Lower lobe of right lung (tissue), 2 donors: ENCODE measurements at places on chromosomes 5 and 9.

- no peak for DNase-seq
These were observed 2.5 kb downstream of the PRDM6 start for GRCh38 chr5:123091298-123092222.

DNA sequence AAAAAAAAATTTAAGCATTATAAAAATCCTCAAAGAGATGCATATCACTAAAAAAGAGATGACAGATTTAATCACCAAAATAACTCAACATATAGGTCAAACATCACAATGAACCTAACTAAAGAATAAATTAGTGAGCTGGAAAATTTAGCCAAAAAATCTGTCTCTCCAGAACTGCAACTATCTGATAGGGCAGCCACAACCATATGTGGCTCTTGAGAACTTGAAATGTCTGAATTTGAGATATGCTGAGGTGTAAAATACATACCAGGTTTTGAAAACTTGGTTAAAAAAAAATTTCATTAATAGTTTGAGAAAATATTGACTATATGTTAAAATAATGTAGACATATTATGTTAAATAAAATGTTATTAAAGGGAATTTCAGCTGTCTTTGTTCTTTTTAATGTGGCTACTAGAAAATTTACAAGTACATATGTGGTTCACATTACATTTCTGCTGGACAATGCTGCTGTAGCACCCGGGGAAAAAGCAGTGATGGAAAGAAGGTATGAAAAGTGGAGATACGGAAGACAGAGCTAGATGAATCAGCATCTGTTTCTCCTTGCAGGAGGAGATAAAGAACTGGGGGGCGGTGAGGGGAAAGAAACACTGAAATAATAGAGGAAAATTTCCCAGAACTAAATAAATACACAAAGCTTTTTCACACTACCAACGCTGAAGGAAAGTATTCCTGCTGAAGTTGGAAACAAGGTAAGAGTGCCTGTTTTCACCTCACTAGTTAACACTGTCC lies 66.1 kb downstream of the DCP2 start:
- DNase-seq = no peak

- DNase-seq = no peak
These were observed 31.3 kb downstream of the TNFSF15 start for GRCh38 chr9:114774524-114774923.

DNA sequence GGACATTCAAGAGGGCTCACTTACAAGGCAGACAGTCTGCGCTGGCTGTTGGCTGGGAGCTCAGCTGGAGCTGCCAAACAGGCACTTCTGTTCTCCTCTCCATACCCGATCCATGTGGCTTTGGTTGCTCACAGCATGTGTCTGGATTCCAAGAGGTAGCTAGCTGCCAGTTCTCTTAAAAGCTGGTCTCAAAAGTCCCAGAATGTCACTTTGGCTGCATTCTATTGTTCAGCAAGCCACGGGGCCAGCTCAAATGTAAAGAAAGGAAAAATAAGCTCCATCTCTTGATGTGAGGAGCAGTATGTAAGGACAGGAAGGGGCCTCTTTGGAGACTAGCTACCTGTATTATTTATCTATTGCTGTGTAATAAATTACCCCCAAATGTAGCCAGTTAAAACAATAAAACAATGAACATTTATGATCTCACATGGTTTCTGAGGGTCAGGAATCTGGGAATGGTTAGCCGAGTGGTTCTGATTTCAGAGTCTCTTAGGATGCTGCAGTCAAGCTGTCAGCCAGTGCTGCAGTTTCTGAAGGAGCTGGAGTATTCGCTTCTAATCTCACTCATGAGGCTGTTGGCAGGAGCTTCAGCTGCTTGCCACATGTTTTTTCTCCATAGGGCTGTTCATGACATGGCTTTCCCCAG lies 112.7 kb upstream of the CLINT1 start:
- DNase-seq = no peak

DNA sequence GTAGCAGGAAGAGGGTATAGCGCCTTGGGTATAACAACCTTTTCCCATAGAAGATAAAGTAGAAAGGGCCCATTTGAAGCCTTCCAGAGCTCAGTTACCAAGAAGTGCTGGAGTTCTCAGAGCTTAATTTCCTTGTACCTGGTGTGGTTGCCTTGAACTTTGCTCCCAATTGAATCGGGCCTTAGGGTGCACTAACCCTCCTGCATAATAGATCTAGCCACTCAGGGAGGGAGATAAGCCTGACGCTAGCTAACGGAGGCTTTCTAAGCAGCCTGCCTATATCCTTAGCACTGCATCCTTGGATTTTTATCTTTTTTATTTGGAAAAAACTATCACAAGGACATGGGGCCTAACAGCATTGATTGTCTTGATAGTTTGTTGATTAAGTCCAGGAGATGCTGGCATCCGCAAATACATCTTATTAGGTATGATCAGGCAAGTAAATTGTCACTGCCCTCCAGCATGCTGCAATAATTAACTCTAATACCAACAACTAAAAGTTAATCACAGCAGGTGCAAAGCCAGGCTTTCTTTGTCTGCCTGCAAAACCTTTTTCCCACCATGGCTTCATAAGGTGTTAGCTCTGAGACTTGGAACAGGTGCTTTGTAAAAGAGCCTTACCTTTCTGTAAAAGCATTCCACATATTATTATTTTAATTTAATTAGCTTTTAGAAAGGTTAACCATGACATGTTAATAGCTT lies 199.4 kb downstream of the SREK1 start:
- no peak for DNase-seq

DNA sequence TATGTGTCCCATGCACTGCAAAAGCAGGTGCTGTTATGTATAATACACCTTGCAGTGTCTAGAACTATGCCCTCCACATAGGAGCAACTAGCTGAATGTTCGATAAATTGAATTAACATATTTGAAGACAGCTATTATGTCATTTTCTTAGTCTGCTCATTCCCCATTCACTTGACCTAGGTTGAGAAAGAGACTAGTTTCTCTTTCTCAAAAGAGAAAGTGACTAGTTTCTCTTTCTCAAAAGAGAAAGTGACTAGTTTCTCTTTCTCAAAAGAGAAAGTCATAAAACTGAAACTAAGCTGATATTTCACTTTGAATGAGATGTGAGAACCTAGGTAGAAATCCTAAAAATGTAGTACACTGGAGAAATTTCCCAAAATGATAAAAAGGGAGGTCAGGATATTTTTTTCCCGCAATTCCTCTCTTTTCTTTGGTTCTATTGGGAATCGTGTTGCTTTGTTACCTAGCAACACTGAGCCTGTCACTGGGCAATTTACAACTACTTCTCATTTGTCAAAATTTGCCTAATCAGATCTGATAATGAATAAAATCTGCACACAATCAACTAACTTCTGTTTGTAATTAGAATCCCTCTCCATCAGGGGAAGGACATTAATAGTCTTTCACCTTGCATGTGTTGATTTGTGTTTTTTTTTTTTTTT lies 132.0 kb upstream of the GRIA1 start:
- DNase-seq = no peak

GRCh38 chr5:118228489-118228888 lies 759.9 kb downstream of the DTWD2 start:
- no peak for DNase-seq

DNA sequence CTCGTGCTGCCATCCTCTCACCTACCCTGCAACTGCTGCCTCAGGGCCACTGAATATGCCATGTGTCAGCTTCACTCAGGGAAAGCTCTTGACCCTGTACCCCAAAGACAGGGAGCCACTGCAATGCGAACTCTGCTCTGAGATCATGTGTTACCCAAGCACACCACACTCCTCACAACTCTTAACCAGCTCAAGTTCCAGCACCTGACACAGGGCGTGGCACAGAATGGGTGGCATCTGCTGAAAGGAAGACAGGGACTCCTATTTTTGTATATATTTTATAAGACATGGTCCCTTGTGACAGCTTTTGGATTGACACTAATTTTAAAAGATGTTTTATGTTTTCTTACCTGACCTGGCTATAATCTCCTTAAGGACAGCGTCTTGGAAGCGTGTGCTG lies 10.7 kb downstream of the PHYKPL start:
- peak; percentile 9 for DNase-seq

GRCh38 chr9:69264526-69264925 lies 60.5 kb upstream of the ENTREP1 start:
- DNase-seq = peak; percentile 70

GRCh38 chr9:77832639-77833038 lies 184.5 kb upstream of the GNA14 start:
- no peak for DNase-seq

DNA sequence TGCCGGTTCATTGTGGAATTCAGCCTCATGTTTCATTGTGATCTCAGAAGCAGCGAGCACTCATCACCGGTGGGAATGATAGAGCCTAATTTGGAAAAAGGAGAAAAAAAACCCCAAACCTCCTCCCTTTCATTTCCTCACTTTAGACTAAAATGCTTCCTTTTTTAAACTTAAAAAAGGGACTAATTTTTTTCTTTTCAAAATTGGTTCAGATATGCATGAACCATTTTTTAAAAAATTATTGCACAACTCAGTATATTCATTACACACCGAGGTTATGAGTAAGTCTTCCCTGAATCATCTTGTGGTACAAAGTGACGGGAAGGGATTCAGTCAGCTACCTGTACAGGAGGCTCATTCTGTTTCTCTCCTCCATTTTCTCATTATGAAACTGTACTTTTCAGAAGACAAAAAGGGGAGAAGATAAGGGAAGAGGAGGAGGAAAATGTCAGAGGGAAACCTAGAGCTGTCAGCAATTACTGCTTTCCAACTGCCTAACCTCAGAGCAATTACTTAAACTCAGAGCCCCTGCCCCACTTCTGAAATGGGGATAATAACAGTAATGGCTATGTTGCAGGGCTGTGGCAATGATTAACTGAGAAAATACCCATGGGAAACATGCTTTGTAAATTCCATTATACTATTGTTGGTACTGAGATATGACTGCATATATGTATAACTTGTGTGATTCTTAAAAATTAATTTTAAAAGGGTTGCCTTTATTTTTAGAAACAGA lies 24.0 kb downstream of the GALNT10 start:
- no peak for DNase-seq

- no peak for DNase-seq
These were observed 35.7 kb downstream of the SEMA4D start for GRCh38 chr9:89462199-89462598.

GRCh38 chr5:143304836-143305475 lies 98.5 kb downstream of the NR3C1 start:
- no peak for DNase-seq

- no peak for DNase-seq
These were observed 33.9 kb upstream of the TRIO start for GRCh38 chr5:14109041-14109747.

GRCh38 chr5:74679966-74680365 lies 5.1 kb upstream of the HEXB start:
- no peak for DNase-seq

DNA sequence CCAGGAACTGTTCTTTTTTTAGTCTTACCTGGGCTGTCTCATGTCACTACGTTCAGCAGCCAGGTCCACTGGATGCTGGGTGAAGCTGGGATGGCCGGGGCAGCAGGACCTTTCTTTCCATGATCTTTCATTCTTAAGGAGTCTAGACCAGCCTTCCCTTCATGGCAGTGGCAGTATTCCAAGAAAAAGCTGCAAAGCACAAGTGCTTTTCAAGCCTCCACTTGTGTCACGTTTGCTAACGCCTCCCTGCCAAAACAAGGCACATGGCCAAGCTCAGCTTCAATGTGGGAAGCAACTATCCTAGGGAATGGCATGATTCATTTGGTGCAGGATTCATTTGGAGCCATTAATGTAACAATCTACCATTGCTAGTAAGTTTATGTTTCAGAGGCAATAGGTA lies 94.8 kb downstream of the RCL1 start:
- peak; percentile 57 for DNase-seq

- DNase-seq = no peak
These were observed 86.2 kb downstream of the GCNT1 start for GRCh38 chr9:76545191-76545590.

GRCh38 chr9:104841601-104842141 lies 77.7 kb downstream of the NIPSNAP3B start:
- DNase-seq = no peak

- no peak for DNase-seq
These were observed 123.4 kb downstream of the RPS23 start for GRCh38 chr5:82154776-82155175.

DNA sequence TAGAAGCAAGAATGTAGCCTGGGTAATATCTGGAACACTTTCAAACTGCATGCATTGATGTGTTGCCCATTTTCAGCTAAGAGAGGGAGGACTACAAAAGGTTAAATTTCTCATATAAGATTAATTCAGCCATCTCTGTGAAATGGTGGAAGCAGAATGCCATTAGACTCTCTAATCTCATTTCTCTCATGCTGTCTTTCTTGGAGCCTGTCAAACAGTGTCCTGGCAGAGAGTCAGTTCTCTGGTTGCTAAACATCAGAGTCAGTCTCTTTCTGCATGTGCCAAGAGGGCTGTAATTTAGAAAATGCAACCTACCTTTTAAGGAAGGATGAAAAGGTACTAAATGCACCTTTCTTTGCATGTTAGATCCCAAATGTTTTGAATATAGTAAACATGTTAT lies 910 bp upstream of the GARNL3 start:
- no peak for DNase-seq

- no peak for DNase-seq
These were observed 100.4 kb downstream of the PDE4D start for GRCh38 chr5:59792983-59793585.

DNA sequence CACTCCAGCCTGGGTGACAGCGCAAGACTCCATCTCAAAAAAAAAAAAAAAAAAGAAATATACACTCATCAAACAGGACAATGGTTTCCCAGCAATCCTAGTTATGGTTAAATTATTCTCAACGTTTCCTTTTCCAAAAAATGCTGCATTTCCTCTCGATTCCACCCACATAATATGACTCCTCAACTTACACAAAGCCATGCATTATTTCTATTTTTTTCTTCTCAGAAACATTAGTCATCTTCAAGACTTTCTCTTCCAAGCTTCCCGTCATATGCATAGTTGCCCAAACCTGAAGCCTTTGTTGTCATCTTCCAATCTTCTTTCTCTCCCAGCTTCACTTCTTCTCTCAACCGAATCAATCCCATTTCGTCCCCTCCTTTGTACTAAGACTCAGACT lies 61.4 kb upstream of the RANBP6 start:
- DNase-seq = no peak

DNA sequence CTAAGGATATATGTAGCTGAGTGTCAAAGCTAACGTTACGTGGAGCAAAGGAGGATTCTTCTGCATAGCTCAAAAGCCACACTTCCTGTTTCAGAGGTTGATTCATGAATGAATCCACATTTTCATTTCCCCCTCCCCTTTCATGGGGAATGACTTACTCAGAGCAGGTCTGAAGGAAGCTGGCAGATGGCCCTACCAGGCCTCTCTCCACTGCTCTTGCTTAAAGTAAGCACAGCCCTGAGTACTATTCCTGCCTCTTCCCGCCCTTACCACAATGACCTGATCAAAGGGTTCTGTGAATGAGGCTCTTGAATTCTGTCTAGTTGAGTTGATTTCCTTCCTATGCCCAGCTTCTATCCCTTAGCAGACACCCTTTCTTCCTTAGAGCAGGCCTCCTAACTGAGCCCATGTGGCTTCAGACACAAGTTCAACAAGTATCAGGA lies 6.3 kb downstream of the IGIP start:
- DNase-seq = peak; percentile 84
